Natural killer cell (primary cell): ENCODE measurements at places on chromosomes 2 and 18. TPM values are rescaled to one million over a fixed set of nuclear protein-coding genes. Genes with fewer than 3 reads are reported as not detected.

ERICH2 gene
- not detected for total RNA-seq

C18orf63 gene
- not detected for total RNA-seq

SGPP2 gene
- 0.25 TPM for total RNA-seq

FER1L5 gene
- total RNA-seq, result not detected

RAB27B gene
- total RNA-seq, result 24.0 TPM

MAP3K19 gene
- total RNA-seq, result not detected

ARHGAP28 gene
- not detected for total RNA-seq

MROH2A gene
- not detected for total RNA-seq

PCARE gene
- not detected for total RNA-seq

SPATA3 gene
- not detected for total RNA-seq

TMEM182 gene
- 3.2 TPM for total RNA-seq

SLC40A1 gene
- 1.8 TPM for total RNA-seq

TPO gene
- not detected for total RNA-seq

HADHB gene
- total RNA-seq, result 58.8 TPM

DSG4 gene
- total RNA-seq, result not detected

TBC1D8 gene
- total RNA-seq, result 8.7 TPM

DNA sequence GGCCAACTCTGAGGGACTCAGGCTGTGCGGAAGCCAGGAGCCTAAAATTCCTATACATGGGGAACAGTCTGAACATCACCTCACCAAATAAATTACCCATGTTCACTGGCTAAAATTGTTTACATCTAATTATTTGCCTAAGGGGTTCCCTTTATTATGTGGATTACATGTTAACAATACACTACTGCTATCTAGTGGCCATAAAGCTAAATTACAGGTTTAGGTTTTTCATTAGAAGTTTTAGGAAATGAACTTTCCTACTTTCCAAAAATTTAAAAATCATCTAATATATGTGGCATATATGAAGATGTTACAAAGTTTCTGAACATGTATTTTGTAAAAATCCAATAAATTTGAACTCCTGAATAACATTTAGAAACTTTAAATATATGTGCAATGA lies 40.3 kb downstream of the PLA2R1 start:
- no peak overlapping the region for H3K27ac ChIP-seq
- no peak overlapping the region for H3K4me3 ChIP-seq
- H3K36me3 ChIP-seq, result no peaks in the 10 kb centered on the region
- H3K27me3 ChIP-seq, result no peaks in the 10 kb centered on the region

DNA sequence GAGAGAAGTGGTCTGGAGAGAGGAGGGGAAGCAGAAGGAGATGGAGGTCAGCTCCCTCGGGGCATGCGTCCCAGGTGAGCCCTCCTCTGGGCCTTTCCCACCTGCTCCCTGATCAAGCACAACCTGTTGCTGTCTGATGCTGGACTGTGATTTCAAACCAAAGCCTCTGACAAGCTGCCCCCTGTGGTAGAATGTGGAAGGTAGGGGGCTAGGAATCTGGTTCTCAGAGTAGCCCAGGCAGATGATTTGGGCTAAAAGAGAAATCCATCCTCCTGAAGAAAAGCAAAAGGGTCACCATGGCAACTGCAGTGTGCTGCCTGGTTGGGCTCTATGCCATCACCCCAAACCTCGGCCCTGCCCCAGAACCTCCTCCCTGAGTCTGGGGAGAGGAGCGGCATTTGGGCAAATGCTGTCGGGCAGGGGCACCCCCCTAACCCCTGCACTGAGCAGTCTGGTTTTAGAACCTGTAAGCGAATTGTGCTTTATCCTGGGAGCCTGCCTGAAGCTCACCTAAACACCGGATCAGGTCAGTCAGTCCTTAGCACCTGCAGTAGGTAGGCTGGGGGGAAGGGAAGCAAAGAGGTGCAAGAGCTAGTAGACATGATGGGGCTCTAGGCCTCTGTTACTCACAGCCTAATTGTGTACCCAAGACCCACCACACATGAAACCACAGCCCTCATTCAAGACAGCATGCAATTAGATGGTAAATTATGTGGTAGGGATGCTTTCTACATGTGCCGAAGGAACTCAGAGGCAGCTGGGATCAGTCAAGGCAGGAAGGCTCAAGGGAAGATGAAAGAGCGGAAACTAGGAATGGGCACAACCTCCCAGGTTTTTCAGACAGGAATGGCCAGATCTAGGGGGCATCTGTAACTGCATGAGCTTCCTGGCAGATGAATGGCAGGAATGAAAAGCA lies 83.5 kb downstream of the DNMT3A start:
- H3K27me3 ChIP-seq, result no peaks in the 10 kb centered on the region
- H3K36me3 ChIP-seq, result peaks cover 17% of the 10 kb centered on the region
- no peak overlapping the region for H3K4me3 ChIP-seq
- no peak overlapping the region for H3K27ac ChIP-seq
- H3K4me1 ChIP-seq, result no peaks in the 10 kb centered on the region

- H3K27me3 ChIP-seq, result no peaks in the 10 kb centered on the region
- H3K4me3 ChIP-seq, result no peak overlapping the region
- no peaks in the 10 kb centered on the region for H3K4me1 ChIP-seq
- DNase-seq, result no peak
- H3K36me3 ChIP-seq, result peaks cover 3% of the 10 kb centered on the region
Measured at GRCh38 chr2:28232295-28232694, 160.4 kb upstream of the FOSL2 start.

DNA sequence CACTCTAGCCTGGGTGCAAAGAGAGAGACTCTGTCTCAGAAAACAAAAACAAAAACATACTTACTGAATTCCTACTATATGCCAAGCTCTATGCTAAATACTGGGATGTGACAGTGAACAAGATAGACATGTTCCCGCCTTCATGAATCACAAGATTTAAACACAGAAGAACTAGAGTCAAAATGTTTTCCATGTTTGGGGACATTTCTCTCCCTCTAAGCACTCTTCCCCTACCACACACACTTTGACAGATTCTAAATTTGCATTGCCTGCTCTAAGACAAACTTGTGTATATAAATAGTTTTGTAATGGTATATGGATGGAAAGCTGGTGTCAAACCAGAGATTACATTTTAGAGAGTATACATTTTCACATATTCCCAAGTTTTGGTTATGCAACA lies 11.1 kb downstream of the CYBRD1 start:
- no peaks in the 10 kb centered on the region for H3K36me3 ChIP-seq
- DNase-seq, result no peak
- H3K27me3 ChIP-seq, result no peaks in the 10 kb centered on the region
- H3K27ac ChIP-seq, result no peak overlapping the region
- H3K4me1 ChIP-seq, result no peaks in the 10 kb centered on the region
- no peak overlapping the region for H3K4me3 ChIP-seq

- peaks cover 76% of the 10 kb centered on the region for H3K36me3 ChIP-seq
- H3K4me1 ChIP-seq, result no peaks in the 10 kb centered on the region
- no peaks in the 10 kb centered on the region for H3K27me3 ChIP-seq
Measured at GRCh38 chr2:149575277-149575676, 12.3 kb downstream of the MMADHC start.

GRCh38 chr2:74457549-74458131 lies 598 bp upstream of the WBP1 start:
- peak overlapping the region; percentile 89 for H3K4me3 ChIP-seq
- H3K27me3 ChIP-seq, result no peaks in the 10 kb centered on the region
- peaks cover 44% of the 10 kb centered on the region for H3K4me1 ChIP-seq
- peak; percentile 81 for DNase-seq

DNA sequence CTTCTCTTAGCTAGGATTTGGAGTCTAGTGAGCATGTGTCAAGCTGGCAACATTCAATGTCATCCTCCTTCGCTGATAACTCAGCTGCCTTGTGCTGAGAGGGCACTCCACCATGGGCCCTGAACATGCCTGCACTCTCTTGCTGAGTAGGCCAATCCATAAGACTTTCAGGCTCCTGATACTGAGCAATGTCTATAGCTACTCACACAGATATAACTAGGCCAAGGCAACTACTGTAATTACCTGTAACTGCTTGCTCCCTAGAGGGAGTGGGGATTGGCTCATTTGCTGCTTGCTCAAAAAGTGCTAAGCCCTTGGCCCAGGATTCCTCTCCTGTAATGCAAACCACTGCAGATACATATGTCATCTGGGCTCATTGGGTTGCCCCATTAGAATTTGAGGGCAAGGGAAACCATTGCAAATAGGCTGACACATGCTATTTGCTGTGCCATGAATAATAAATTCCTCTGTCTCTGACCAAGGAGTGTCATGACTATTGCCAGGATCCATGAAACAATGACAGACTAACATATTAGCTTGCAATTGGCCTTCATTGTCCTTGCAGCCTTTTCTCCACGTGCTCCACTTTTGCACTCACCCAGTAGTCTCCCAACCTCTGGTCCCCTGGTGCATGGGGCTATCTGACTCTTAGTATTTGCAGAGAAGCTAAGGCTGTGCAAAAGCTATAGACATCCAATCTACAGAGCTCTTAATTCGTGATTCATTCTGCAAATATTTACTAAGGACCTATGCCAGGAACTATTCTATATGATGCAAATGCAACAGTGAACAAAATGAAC lies 36.9 kb upstream of the BMPR2 start:
- H3K4me1 ChIP-seq, result no peaks in the 10 kb centered on the region
- no peaks in the 10 kb centered on the region for H3K27me3 ChIP-seq
- DNase-seq, result no peak
- no peak overlapping the region for H3K27ac ChIP-seq

DNA sequence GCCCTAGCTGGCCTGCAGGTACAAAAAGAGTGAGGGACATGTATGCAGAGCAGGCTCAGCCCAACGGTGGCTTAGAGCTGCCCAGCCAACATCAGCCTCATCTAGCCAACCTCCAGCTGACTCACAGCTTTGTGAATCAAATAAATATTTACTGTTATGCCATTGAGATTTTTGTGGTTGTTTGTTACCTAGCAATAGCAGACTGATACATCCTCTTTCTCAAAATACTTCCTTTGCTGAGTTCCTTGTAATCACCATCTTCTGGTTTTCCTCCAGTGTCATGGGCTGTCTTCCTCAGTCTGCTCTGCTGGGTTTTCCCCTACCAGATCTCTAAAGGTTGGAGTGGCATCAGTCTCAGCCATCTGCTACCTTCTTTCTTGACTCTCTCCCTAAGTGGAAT lies 126.6 kb upstream of the SLC1A4 start:
- H3K36me3 ChIP-seq, result no peaks in the 10 kb centered on the region
- no peak for DNase-seq
- peaks cover 12% of the 10 kb centered on the region for H3K27me3 ChIP-seq

- H3K4me1 ChIP-seq, result no peaks in the 10 kb centered on the region
- H3K27ac ChIP-seq, result no peak overlapping the region
- no peaks in the 10 kb centered on the region for H3K36me3 ChIP-seq
- H3K4me3 ChIP-seq, result no peak overlapping the region
Measured at GRCh38 chr2:59998324-59998723, 555.1 kb downstream of the BCL11A start.

DNA sequence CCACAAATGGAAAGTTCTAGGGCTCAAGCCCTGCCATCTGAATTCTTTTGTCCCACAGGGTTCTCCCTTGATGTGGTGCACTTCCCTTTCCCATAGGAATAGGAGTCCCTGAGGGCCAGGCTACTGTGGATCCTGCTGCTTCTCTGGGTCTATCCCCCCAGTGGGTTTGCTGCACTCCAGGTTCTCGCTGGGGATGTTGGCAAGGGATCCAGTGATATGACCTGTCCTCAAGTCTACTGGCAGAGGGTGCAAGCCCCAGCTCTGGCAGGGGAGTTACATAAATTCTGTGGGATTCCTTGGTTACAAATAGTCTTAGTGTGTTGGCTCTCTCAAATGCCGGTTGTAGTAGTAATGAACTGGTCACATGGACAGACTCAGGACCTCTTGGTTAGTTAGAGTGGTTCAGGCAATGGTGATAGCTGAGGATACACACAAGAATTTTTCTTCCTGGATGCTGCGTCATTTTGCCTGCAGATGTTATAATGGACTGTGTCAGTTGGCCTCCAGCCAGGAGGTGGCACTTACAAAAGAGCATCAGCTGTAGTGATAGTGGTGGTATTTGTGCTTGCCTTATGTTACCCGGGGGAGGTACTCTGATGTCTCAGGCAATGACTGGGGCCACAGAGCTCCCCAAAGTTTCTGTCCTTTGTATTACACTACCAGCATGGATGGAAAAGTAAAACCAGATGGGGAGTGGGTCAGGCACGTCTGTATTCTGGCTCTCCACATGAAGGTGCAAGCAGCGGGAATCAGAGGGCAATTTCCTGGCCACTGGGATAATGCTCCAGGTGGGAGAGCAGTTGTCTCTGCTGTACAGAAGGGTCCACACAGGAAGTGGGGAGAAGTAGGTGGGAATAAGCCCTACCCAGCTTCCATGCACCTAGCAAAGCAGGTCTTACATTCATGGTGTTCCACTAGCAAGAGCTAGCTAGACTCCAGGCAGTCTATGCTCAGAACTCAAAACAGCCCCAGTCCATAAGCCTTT lies 267.9 kb downstream of the SOX11 start:
- no peak overlapping the region for H3K27ac ChIP-seq
- H3K27me3 ChIP-seq, result no peaks in the 10 kb centered on the region
- H3K36me3 ChIP-seq, result no peaks in the 10 kb centered on the region
- no peaks in the 10 kb centered on the region for H3K4me1 ChIP-seq
- H3K4me3 ChIP-seq, result no peak overlapping the region
- DNase-seq, result no peak

DNA sequence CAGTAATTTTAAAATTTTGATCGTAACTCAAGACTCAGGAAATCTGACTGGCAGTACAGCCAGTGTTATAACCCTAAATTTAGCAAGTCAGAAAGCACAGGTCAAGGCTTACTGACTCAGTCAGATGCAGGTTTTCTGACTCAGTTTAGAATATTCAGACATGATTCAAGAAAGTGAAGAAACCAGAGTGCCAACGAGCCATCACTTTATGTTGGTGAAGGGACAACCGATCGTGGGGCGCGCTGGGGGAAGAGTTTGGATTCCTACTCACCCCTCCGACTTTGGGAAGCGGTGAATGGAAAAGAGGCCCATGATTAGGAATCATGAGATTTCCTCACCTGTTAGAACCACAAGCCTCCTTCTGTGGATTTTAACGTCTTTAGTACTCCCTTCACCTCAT lies 998 bp downstream of the RNF149 start:
- DNase-seq, result no peak
- H3K4me1 ChIP-seq, result peaks cover 54% of the 10 kb centered on the region

DNA sequence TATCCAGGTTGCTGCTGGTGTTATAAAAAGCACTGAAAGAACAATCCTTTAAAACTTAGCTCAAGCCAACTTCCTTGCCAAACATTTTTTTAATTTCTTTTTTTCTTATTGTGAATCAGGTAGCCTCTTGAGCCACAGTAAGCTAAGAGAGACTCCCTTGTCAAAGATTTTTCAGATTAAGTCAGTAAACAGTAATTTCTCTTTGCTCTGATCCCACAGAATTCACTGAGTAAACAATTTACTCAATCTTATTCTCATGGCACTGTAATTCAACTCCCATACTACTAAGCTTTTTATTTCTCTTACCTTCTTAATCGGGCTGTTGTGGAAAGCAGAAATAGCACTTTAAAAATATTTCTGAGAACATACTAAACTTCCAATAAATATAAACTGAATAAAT lies 82.7 kb downstream of the C2orf74 start:
- H3K36me3 ChIP-seq, result peaks cover 64% of the 10 kb centered on the region
- no peaks in the 10 kb centered on the region for H3K27me3 ChIP-seq

GRCh38 chr2:9844576-9844975 lies 1.3 kb downstream of the TAF1B start:
- peaks cover 22% of the 10 kb centered on the region for H3K36me3 ChIP-seq
- no peak overlapping the region for H3K27ac ChIP-seq

DNA sequence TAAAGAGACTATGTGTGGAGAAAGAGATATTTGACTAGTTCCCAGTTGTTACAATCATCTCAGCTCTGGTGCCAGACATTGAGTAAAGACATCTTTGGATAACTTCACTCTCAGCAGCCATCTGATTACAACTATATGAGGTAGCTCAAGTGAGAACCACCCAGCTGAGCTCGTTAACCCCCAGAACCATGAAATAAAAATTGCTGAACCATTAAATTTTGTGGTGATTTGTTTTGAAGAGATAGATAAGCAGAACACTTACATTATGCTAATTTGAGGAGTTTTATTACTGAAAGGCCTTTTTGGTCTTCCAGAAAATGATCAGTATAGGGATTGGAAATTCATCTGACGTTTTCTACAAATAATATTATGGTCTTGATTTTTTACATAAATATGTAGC lies 101.1 kb downstream of the PMS1 start:
- H3K27me3 ChIP-seq, result no peaks in the 10 kb centered on the region
